ENCODE measurements at places on chromosomes 11 and 22. TPM values are rescaled to one million over a fixed set of nuclear protein-coding genes. Genes with fewer than 3 reads are reported as not detected.

EFCAB6 gene
- 0.52 TPM for total RNA-seq

OR5A1 gene
- not detected for total RNA-seq

GRCh38 chr11:10539339-10539738 lies 1.6 kb downstream of the RNF141 start:
- no peak for DNase-seq

GRCh38 chr11:127844876-127845275 lies 742.5 kb downstream of the ETS1 start:
- no peak for DNase-seq

- no peak for DNase-seq
These were observed 7.3 kb upstream of the TP53I11 start for GRCh38 chr11:44957776-44958564.

- DNase-seq, result no peak
These were observed 1185.9 kb upstream of the TENM4 start for GRCh38 chr11:80626721-80627120.

DNA sequence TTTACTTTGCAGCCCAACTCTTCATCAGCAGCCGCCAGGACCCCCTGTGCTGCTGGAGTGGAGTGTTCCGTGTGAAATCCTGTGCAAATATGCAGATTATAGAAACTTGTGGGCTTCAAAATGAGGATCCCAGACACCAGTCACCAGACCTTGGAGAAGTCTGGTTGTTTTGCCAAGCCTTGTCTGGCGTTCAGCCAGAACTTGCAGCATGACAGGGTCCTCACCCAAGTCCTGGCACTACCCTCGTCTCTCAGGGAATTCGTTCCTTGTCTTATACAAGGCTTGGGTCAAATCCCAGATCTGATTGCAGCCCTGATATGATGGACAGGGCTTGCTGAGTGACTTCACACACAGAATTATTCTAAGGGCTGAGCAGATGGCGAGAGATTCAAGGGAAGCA lies 18.9 kb downstream of the SHISAL1 start:
- DNase-seq, result no peak

DNA sequence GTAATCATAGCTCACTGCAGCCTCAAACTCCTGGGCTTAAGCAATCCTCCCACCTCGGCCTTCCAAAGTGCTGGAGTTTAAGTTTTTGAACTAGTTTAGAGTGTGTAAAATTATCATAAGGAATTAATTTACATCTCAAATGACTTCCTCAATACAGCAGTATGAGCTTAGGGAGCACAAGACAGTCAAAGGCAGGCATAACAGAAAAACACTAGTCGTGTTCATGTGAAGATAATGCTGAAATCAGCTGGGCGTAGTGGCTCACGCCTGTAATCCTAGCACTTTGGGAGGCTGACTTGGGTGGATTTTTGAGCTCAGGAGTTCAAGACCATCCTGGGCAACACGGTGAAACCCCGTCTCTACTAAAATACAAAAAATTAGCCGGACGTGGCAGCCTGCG lies 25.8 kb downstream of the YDJC start:
- no peak for DNase-seq

DNA sequence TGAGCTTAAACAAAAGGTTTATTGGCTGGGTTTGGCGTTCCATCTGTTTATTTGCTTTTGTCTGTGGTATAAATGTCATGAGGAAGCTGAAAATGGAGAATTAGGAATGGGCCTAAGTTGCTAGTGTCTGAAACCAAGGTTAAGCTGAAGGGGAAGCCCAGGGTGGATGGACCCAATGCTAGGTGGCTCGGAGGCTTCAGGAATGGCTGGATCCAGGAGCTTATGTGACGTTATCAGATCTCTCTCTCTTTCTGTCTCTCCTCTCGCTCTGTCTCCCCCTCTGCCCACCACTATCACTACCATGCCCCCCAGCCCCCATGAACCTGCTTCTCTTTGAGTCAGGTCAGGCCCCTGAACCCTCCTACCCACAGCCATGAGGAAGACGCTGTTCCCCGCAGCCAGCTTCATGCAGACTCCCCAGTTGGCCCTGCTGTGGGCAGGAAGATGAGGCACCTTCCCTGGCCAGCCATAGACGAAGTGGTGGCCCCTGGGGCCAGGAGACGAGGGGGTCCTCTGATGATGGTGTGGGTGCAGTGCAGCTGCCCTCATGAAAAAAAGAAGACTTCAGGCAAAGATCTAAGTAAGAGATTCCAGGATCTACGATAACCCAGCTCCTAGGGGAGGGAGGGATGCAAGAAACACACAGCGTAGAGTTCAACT lies 101.5 kb downstream of the BRD1 start:
- DNase-seq, result no peak

DNA sequence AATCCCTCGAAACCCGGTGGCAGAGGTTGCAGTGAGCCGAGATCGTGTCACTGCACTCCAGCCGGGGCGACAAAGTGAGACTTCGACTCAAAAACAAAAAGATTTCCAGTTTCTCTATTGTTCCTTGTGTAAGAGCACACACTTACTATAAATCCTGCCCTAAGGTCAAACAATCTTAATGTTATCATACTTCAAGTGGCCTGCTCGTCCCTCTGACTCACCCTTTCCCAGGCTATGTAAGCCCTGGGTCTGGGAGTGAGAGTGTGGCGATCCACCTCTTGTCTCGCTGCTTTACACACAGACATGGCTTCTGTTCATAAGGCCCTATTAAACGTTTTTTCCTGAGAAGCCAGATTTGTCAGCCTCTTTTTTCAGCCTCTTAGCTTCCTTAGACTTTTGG lies 24.4 kb upstream of the A4GALT start:
- no peak for DNase-seq

DNA sequence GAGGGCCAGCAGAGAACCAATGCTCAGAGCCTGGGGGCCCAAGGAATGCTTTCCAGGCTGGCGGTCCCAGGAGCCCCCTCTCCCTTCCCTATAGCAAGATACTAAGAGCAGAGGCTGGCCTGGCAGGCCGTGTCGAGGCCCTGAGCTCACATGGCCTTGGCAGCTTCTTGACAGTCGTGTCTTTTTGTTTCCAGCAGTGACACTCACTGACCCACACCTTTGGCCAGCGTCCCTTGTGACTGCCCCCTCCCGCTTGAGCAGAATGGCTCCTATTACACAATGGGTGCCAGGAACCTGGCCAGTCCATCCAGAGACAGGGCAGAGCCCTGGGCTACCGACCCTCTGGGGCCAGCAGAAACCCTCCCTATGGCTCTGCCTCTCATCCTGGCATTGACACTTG lies 6.4 kb upstream of the CCND1 start:
- DNase-seq, result no peak
